ENCODE measurements at places on chromosomes 3 and 15.

DNA sequence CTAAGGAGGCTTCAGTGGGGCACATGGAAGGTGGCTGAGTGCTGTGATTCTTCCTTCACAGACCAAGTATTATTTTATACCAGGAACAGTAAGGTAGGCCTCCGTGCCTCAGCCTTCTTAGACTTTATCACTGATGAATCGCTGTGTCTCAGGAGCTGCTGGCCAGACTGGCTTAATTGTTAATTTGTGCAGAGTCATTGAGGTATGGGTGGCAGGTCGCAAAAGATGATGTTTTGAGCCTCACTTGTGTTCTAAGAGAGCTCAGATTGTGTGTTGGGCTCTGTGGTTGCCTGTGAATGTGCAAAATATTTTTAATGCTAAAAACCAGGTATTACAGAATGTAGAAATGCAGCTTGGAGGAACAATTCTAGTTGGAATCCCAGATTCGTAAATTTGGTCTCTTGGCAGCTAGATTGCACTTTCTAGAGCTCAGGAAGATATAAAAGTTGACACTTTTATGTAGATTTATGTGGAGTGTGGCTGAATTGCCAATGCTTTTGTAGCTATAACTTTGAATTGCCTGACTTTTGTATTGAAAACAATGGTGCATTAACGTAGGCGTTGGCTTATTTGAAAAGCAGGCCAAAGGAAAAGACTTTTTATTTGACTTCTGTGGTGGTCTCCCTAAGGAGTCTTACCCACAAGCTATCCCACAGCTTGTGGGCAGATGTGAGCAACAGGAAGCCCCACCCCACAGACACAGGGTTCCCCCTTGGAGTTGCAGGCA lies 53.4 kb downstream of the LARS2 start:
- no peak for DNase-seq

DNA sequence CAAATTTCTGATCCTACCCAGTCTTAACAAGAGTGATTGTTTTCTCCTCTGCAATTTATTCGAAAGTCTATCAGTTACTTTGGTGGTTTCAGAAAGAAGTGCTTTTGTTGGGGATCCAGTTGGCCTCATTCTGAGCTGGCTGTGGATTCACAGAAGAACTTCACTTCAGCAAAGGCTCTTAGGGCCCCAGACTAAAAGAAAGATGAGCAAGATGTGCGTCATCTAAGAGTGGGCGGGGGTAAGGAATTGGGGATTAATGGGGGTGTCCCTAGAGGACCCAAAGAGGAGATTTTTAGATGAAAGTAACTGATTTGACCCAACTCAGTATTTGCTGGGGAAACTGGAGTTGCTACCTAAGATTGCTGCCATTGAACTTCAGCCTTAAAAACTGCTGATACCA lies 63.9 kb upstream of the TSEN2 start:
- no peak for DNase-seq

DNA sequence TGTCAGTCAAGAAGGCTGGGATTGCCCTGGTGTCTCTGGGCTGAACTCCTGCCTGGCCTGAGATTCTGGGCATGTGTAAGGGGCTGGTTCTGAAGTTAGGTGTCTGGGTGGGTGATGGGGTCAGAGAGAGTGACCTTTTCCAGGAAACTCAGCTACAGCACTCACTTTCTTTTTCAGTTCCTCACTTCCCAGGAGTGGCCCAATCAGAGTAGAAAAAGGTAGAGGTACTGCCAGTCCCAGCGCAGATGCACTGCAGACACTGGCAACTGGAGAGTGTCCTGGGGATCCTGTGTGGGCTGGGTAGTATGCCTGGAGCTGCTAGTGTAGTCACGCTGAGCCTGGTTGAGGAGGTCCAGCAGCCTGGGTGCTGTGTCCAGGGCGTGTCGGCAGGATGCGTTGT lies 46.5 kb upstream of the APEH start:
- no peak for DNase-seq

GRCh38 chr3:14508966-14509795 lies 31.0 kb downstream of the GRIP2 start:
- DNase-seq = no peak

DNA sequence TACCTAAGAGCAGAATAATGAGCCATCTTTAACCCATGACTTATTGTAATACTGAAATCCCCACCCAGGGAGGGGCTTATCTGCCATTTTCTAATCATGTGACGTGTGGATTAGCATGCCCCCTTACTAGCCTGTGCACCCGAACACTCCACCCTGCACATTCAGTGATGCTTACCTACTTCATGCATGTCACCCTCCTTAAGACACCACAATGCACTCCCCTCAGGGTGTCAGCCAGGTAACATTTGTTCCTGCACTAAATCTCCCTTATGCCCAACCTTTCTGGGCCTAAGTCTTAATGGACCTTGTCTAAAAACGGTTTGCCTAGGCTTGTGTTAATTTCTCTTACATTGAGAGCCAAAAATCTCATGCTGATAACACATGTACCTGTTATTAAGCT lies 336.6 kb downstream of the OCA2 start:
- no peak for DNase-seq

- DNase-seq = no peak
Measured at GRCh38 chr3:119365418-119365817, 71.2 kb downstream of the ARHGAP31 start.

GRCh38 chr15:68224546-68225250 lies 4.8 kb downstream of the CLN6 start:
- DNase-seq = no peak

DNA sequence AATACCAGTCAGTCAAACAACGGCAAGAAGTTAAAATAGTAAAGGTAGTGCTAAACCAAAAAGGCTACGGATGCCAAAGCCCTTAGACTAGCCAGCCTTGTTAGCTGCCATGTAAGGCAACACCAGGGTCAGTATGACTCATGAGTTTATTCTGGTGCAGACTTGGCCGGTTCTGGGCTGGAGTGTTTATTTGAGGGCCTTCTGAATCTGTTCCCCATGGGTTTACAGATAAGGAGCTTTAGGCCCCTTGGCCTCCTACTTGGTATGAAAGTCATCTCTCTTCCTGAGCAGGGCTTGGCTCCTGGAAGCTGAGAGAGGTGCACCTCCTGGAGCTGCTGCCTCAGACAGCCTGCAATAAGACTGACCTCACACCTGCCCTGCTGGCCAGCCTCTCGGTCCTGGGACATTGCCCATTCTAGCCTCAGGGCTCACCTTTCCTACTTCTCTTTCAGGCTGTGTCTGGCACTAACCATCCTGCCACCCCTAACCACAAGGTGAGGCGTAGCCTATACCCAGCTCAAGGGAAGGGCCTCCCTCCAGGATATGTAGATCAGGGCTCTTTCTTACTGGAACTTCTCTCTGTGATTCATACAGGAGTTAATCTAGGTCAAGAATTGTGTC lies 10.4 kb upstream of the RTP1 start:
- DNase-seq = no peak

GRCh38 chr3:4845882-4846281 lies 133.4 kb upstream of the BHLHE40 start:
- DNase-seq = no peak

GRCh38 chr3:41893977-41894376 lies 67.9 kb downstream of the ULK4 start:
- DNase-seq = no peak

DNA sequence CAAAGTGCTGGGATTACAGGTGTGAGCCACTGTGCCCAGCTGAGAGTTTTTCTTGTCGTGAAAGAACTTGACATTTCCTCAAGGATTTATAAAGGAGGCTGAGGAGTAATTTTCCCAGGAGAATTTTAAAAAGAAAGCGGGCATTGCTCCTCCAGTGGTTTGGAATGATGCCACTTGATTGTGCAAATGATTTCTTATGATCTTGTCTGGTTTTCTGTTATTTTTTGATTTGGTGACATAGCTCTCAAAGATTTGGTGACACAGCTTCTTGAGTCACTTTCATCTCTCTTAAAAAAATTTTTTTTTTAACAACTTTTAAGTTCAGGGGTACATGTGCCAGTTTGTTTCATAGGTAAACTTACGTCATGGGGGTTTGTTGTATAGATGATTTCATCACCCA lies 24.6 kb upstream of the NFKBIZ start:
- DNase-seq = no peak

GRCh38 chr15:27065785-27066184 lies 94.8 kb downstream of the GABRG3 start:
- DNase-seq = no peak

DNA sequence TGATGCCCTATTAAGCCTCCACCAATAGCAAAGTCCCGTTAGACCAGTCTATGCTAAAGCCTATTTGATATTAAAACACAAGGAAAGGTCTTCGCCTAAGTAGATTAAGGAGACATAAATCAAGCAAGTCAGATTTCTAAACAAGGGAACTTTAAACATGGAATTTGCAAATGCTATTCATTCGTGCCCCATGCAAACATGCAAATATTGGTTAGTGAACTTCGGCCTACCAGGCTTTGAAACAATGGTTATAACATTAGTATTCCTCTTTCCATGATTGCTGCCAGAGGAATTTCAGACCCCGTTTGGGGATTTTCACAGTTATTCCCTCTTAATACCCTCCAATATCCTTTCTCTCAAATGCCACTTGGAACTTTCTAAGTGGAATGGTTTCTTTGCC lies 36.9 kb upstream of the ZNF280D start:
- DNase-seq = no peak

DNA sequence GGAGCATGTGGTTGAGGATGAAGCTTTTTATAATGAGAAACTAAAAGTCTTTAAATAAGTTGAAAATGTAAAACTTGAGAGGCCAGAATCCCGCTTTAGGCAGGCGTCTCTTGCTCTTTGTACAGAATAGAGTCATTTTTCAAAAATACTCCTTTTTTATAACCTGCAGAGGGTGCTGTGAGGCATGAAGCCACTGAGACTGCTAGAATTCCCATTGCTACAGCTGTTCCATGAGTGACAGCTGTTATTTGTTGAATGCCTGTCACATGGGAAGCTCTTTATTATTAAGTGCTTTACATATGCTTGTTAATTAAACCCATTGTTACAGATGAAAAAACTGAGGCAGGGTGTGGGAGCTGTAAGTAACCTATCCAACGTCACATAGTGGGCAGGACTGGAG lies 18.5 kb downstream of the MINAR1 start:
- no peak for DNase-seq

- DNase-seq = no peak
Measured at GRCh38 chr15:74431645-74432044, 2.1 kb downstream of the SEMA7A start.

- no peak for DNase-seq
Measured at GRCh38 chr3:81302045-81302444, 459.4 kb downstream of the GBE1 start.

DNA sequence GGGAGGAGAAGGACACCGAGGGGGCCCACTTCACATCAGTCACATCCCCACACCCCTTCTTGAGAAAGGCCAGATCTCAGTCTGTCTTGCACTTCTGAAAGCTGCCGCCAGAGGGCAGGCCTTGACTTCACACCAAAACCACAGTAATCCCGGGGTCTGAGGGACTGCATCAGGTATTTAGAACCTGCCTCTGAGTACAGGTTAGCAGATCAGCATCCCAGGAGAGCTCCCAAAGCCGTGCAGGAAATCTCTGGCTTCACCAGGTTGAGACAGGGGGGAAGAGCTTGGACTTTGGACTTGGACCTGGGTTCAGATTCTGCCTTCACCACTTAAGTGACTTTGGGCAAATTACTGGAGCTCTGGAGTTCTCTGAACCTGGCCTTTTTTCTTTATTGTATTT lies 50.3 kb downstream of the LHFPL4 start:
- DNase-seq = peak; percentile 53

- no peak for DNase-seq
Measured at GRCh38 chr15:88874275-88874674, 21.1 kb downstream of the HAPLN3 start.

DNA sequence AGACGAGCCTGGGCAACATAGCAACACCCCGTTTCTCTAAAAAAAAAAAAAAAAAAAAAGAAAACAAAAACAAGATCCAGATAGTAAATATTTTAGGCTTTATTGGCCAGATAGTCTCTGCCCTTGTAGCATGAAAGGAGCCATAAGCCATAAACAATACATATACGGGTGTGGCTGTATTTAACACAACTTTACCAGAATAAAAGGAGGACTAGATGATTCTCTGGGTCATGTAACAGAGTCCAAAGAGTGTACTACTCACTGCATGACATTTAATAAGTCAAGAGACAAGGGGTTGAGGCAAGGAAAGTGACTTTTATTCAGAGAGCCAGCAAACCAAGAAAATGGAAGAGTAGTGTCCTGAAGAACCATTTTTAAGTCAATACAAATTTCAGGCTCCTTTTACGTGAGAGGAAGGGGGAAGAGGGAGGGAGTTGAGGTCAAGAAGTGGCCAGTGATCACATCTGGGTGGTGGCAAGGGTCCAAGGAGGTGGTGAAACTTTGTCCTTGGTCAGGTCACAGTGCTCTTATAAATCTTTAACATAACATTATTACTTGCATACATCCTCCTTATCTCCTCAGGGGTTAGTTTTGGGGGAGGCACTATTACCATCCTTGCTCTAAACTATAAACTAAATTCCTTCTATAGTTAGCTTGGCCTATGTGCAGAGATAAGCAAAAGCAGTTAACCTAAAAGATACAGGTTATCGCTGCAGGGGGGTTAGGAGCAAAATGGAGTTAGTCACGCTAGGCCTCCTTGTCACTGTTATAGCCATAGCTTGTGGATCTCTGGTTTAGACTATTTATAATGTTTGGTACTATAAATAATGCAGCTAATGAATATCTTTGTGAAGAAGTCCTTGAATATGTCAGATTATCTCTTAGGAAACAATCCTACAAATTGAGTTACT lies 46.1 kb downstream of the METTL6 start:
- no peak for DNase-seq

DNA sequence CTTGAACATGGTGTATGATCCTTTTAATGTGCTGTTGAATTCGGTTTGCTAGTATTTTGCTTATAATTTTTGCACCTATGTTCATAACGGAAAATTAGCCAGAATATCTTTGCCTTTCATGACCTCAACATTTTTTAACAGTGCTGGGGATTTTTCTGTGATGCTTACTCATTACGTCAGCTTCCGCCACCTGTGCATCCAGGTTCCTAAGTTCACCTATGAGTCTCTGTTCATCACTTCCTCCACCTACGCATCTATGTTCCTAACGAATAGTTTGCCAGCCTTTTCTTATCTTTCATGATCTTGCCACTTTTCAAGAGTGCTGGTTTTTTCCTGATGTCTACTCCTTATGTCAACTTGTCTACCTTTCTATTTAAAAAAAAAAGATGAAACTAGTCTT lies 16.5 kb downstream of the AADACL2 start:
- DNase-seq = no peak

DNA sequence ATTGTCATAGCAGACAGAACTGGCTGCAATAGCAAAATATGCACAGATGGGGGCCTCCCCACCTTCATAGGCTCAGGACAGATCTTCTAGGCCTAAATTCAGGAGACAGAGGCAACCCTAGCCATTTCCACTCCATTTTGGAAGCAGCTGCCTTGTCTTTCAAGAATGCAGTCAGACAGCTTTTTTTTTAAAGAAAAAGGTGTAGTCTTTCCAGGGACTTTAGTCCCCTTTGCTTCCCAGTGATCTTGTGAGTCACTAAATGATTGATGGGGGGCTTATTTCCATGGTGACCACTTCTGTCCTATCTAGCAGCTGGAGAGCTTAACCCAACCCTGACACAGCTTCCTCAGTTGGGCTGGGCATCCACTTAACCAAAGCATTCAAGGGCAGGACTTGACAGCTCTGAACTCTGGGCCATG lies 165.9 kb downstream of the TPRG1 start:
- no peak for DNase-seq

Measured in NCI-H2081 treated with DMSO at 0.1 percent for 48 hours (cell line).